HEK293T (cell line): ENCODE measurements at places on chromosomes 2 and 18.

- no peak for DNase-seq
Observed at GRCh38 chr2:195330513-195330956, 326.5 kb upstream of the SLC39A10 start.

DNA sequence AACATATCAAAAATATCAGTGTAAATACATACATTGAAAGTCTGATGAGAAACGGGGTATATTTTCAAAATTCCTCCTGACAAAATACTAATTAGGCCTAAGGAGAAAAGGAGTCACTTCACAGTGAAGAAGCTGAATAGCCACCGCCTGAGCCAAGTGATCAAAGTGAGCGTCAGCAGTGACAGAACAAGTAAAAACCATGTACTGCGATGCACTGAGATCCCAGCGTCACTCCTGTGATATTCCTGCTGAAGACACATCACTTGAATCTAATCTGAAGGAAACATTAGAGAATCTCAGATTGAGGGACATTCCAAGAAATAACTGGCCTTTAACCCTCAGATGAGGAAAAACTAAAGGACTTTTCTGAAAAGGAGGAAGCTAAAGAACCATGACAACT lies 285.3 kb downstream of the EN1 start:
- DNase-seq: no peak

DNA sequence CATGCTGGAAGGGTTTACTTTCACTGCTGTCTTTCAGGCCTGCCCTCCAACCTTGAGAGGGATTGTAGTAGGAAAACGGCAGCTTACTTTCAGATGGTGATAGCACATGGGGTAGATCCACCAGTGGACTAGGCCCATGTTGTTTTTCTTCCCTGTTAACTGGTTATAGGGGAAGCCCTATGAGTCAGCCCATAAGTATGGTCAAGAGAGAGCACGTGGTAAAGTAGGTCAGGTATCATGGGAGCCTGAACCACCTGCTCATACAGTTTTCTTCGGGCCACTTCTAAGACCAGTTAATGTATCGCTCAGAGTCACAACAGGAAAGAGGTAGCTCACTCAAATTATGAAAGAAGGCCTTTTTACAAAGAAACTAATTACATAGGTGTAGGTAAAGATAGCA lies 33.0 kb downstream of the PDK1 start:
- no peak for DNase-seq

GRCh38 chr2:212683346-212684097 lies 144.9 kb upstream of the ERBB4 start:
- DNase-seq: no peak

GRCh38 chr2:60523963-60524362 lies 29.5 kb downstream of the BCL11A start:
- no peak for DNase-seq

- no peak for DNase-seq
Observed at GRCh38 chr2:82748653-82749052, 1710.4 kb downstream of the SUCLG1 start.

- no peak for DNase-seq
Observed at GRCh38 chr2:181354626-181355025, 102.6 kb upstream of the ITGA4 start.
